ENCODE measurements at places on chromosomes 7 and 10. TPM values are rescaled to one million over a fixed set of nuclear protein-coding genes. Genes with fewer than 3 reads are reported as not detected.

The CTAGE4 gene
- total RNA-seq, result 23.3 TPM

The MOGAT3 gene
- 0.81 TPM for total RNA-seq

The POM121 gene
- total RNA-seq, result 54.8 TPM

The ZSCAN21 gene
- 25.5 TPM for total RNA-seq

The HOGA1 gene
- total RNA-seq, result 0.15 TPM

- H3K36me3 ChIP-seq, result no peaks in the 10 kb centered on the region
- no peaks in the 10 kb centered on the region for H3K27me3 ChIP-seq
- peaks cover 26% of the 10 kb centered on the region for H3K4me1 ChIP-seq
Measured at GRCh38 chr10:14185316-14186045, 145.2 kb downstream of the FRMD4A start.

GRCh38 chr7:85165263-85165662 is 21.6 kb downstream of the SEMA3D start:
- 0 out of 2 replicates have a peak, but pooled peaks cover 2% of the 10 kb centered on the region for H3K4me1 ChIP-seq
- DNase-seq, result no peak
- no peak overlapping the region for H3K27ac ChIP-seq
- no peaks in the 10 kb centered on the region for H3K36me3 ChIP-seq
- no peak overlapping the region for H3K4me3 ChIP-seq

- no peaks in the 10 kb centered on the region for H3K4me1 ChIP-seq
- no peak for DNase-seq
- H3K4me3 ChIP-seq, result no peak overlapping the region
- no peak overlapping the region for H3K27ac ChIP-seq
Measured at GRCh38 chr7:12004581-12004980, 172.6 kb upstream of the THSD7A start.

DNA sequence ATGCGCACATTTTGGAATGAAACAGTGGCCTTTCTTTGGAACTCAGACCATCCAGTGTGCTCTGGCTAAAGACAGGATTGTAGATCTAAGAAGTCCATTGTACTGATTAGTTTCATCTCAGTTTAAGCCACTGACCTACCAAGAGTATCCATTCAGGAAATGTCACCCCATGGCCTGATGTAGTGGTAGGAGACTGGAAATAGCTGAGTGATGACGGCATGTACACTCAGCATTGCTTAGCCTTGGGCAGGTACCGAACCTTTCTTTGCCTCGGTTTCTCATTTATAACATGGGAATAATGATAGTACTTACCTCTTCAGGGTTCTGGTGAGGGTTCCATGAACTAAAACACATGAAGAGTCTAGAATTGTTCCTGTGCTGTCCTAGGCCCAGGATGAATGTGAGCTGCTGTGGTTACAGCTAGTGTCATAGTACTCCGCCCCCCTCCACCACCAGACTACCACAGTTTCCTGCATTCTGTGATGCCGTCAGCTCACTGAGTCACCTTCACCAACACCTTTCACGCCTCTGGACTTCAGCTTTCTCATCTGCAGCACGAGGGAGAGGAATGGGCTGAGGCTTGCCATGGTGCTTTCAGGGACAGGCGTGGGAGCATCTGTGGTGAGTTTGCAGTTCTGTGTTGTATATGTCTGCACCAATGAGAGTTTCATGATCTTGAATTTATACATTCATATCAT is 484.0 kb upstream of the GALNT17 start:
- H3K4me3 ChIP-seq, result no peak overlapping the region
- H3K27me3 ChIP-seq, result no peaks in the 10 kb centered on the region
- no peaks in the 10 kb centered on the region for H3K36me3 ChIP-seq
- H3K27ac ChIP-seq, result no peak overlapping the region

GRCh38 chr7:21548491-21548890 is 5.7 kb downstream of the DNAH11 start:
- no peak for DNase-seq
- H3K36me3 ChIP-seq, result no peaks in the 10 kb centered on the region
- peaks cover 47% of the 10 kb centered on the region for H3K4me1 ChIP-seq

DNA sequence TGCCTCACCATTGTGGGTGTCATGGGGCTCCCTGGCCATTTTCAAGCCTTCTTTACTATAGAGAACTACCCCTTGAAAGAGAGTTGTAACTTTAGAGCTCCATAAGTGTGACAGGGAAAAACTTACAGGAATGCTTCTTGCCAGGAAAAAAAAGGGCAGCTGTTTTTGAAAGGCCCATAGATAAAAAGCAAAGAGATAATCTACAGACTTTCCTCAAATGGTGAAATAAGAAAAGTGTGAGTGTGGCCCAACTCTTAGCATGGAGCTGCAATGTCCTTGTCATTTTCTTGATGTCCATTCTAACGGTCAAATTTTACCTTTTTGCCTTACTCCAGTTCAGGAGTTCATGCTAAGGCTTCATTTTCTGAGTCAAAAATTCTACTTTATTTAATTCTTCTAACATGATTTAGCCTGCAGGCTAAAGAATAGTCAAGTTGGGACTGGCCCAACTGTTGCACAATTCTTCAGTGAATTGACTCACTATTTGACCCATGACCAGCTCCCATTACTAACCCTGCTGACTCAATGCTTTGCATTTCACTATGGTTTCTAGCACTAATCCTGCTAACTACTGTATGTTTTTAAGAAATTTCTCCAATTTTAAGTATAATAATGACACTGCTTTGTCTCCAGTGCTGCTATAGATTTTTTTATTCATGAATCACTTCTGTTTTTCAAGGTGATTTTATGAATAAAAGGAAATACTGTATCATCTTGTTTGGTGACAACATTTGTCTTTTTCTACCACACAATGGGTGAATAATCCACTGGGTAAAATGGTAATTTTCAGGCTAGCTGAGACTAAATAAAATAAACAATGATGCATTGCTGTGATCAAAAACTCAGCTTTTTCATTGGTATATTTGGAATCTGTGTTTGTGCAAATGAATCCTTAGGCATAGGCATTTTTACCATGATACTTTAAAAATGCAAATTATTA is 41.4 kb upstream of the SGCE start:
- no peak overlapping the region for H3K27ac ChIP-seq
- no peaks in the 10 kb centered on the region for H3K27me3 ChIP-seq
- DNase-seq, result no peak
- H3K36me3 ChIP-seq, result no peaks in the 10 kb centered on the region
- peaks cover 11% of the 10 kb centered on the region for H3K4me1 ChIP-seq

DNA sequence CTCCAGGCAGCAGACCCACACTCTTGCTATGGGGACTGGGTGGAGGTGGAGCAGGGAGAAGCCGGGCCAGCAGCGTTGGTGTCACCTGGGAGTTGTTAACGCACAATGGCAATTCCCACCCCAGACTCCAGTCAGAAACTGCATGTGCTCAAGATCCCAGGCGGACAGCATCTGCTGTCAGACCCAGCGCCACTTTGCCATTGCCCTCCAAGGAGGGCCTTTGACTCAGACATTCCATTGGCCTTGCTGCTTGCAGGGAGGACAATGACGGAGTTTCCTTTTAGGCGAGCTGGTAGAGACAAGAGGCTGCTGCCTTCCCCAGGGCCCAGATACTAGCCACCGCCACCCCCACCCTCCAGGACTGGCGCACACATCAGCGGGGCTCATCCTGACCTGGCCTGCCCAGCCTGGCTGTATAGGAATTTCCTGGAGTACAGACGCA is 34.5 kb downstream of the ZNF775 start:
- H3K4me1 ChIP-seq, result peaks cover 8% of the 10 kb centered on the region
- H3K27ac ChIP-seq, result no peak overlapping the region
- no peaks in the 10 kb centered on the region for H3K27me3 ChIP-seq
- peaks cover 6% of the 10 kb centered on the region for H3K36me3 ChIP-seq
- no peak for DNase-seq

DNA sequence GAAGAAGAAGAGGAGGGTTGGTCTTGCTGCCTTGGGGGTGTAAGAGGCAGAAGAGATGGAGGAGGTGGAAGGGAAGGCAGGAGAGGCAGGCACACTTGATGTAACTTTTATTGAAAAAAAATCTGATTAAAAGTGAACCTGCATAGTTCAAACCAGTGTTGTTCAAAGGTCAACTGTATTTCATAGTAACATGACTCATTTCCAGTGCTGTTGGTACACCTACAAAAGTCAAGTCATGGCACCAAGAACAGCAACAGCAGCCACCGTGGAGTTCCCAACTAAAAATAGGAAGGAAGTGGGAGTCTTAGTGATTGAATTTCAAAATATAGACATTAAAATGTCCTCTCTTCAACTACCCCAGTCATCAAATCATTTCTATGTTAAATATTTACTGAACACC is 88.5 kb downstream of the CTNNA3 start:
- H3K27ac ChIP-seq, result no peak overlapping the region
- no peaks in the 10 kb centered on the region for H3K36me3 ChIP-seq
- peaks cover 27% of the 10 kb centered on the region for H3K4me1 ChIP-seq
- no peak for DNase-seq
- no peaks in the 10 kb centered on the region for H3K27me3 ChIP-seq

GRCh38 chr7:138898255-138898654 is 82.9 kb downstream of the KIAA1549 start:
- peaks cover 58% of the 10 kb centered on the region for H3K36me3 ChIP-seq
- H3K4me3 ChIP-seq, result no peak overlapping the region
- no peak overlapping the region for H3K27ac ChIP-seq
- no peak for DNase-seq

DNA sequence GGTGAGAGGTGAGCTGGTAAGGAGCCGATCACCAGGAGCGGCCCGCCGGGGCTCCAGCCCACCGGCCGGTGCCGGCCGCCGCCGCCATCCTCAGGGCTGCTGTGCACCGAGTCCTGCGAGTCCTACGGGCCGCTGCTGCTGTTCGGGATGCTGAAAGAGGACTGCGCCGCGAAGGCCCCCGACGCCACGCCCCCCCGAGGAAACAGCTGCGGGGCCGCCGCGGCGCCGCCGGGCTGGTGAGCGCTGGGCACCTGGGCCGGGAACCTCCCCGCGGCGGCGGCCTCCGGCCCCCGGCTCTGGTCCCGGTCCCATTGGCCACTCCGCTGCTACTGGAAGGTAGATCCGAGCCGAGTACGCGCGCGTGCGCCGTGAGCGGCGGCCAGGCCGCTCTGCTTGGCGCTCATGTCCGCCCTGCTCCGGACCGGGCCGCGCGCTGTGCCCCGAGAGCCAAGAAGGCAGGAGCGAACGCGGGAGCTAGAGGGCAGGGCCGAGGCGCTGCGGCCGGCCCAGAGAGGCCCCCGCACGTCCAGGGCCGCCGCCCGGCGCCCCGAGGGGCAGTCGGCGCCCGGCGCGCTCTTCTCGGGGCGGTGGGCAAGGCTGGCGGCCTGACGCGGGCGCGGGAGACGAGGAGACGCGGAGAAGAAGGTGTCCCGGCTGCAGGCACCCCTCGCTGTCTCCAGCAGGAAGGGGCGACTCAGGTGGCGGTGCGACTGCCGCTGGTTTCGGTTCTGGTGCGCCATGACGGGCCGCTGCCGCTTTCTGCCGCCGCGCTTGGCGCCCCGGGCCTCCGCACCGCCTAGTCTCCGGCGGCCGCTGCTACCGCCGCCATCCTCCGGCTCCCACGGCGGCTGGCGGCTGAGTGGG is 121.3 kb upstream of the WIPF3 start:
- no peak overlapping the region for H3K27ac ChIP-seq
- peaks cover 14% of the 10 kb centered on the region for H3K27me3 ChIP-seq
- H3K4me1 ChIP-seq, result peaks cover 9% of the 10 kb centered on the region
- no peaks in the 10 kb centered on the region for H3K36me3 ChIP-seq

DNA sequence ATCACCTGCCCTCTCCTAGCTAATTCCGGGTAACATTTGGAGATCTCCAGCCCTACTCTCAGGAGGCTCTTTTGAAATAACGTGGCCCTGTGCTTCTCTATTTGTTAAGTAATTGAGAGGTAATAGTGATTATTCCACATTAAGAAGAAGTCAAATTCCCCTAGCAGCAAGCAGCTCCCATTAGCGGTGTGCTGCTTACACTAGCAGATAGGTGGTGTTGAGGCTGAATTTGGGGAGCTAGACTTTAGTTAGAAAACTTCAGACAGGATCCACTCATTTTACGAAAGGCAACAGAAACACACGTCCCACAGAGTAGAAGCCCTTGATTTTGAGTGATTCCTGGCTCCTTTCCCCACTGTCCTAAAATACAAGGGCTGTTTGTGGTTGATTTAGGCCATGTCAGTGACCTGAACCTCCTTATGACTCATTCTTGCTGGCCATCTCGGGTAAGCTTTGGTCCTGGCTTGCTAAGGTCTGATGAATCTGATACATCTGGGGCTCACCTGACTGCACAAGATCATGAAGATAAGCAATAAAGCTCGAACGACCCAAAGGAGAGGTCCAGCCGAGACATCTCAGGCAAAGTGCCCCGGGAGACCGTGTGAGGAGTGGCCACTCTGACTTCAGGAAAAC is 77.2 kb downstream of the FAM204A start:
- peaks cover 100% of the 10 kb centered on the region for H3K27me3 ChIP-seq
- DNase-seq, result no peak
- no peak overlapping the region for H3K27ac ChIP-seq

GRCh38 chr7:53794816-53795215 is 747.4 kb upstream of the VSTM2A start:
- H3K4me3 ChIP-seq, result no peak overlapping the region
- no peaks in the 10 kb centered on the region for H3K27me3 ChIP-seq
- H3K27ac ChIP-seq, result no peak overlapping the region
- no peaks in the 10 kb centered on the region for H3K4me1 ChIP-seq
- no peak for DNase-seq

- H3K36me3 ChIP-seq, result no peaks in the 10 kb centered on the region
- no peak for DNase-seq
- H3K4me3 ChIP-seq, result no peak overlapping the region
- H3K27me3 ChIP-seq, result peaks cover 32% of the 10 kb centered on the region
- peaks cover 24% of the 10 kb centered on the region for H3K4me1 ChIP-seq
Measured at GRCh38 chr10:100814751-100815474, 69.5 kb downstream of the PAX2 start.

DNA sequence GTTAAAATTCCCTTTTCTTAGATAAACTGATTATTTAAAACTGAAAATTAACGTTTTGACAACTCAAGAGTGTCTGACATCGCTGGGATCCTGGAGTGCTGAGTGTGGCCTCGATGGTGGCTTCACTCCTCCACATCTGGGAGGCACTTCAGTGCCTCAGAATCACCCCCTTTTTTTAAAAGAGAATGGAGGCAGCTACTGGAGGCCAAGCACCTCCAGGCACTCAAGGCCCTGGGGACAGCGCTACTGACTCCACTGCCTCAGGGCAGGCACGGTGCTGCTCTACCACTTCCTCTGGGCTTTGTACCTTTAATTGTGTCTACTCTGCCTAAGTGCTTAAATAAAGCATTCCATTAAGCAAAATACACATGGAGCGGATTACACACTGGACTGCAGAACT is 27.2 kb upstream of the NCAPG2 start:
- H3K27ac ChIP-seq, result peak overlapping the region; percentile 30
- no peak for DNase-seq
- peaks cover 38% of the 10 kb centered on the region for H3K4me1 ChIP-seq
- H3K36me3 ChIP-seq, result peaks cover 27% of the 10 kb centered on the region
- no peaks in the 10 kb centered on the region for H3K27me3 ChIP-seq

DNA sequence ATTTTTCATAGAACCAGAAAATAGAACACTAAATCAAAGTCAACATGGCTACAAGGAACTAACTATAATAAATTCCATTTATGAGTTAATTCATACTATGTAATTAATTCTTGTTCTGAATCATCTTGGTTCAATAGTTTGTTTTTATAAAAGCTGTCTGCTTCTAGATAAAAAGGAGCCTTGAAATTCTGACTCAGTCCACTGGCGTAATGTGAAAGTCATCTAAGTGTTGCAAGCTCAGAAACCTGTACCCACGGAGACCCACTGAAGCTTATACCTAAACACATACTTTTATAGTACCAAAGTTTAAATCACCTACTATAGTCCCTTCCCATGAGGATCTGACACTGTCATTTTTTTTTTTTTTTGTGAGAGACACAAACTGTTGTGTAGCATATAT is 489.4 kb downstream of the SEMA3D start:
- H3K4me1 ChIP-seq, result no peaks in the 10 kb centered on the region
- H3K36me3 ChIP-seq, result no peaks in the 10 kb centered on the region
- H3K4me3 ChIP-seq, result no peak overlapping the region
- no peak for DNase-seq

Measured in WTC11 (cell line).